Hematopoietic multipotent progenitor cell treated with erythropoietin and hydrocortisone succinate and interleukin-3 and kit ligand, for 17 days (in vitro differentiated cells): ENCODE measurements at places on chromosomes 7 and 10.

DNA sequence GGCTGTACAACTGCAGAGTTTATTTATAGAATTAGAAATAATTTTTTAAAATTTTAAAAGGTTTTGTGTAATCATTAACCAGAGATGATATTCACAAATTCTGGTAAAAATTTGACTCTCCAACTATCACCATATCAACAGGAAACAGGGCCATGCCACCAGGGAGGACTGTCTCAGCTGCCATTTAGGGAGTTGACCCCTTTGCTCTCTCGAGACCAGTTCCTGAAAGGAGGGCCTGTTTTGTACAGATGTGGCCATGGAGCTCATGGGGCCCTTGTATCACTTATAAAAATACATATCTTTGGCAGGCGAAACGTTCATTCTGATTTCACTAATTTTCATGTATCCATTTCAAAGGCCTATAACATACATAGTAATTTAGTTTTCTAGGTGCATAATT lies 20.3 kb downstream of the H2AZ2 start:
- no peak for DNase-seq

DNA sequence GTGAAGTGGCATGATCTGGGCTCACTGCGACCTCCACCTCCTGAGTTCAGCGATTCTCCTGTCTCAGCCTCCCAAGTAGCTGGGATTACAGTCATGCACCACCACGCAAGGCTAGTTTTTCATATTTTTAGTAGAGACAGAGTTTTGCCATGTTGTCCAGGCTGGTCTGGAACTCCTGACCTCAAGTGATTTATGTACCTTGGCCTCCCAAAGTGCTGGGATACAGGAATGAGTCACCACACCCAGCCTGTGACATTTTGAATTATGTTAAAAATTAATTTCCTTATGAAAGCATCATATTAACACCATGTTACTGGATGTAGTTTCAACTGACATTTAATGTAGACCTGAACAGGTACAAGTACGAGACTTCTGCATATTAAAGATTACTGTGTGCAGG lies 24.3 kb downstream of the ABCB4 start:
- no peak for DNase-seq

DNA sequence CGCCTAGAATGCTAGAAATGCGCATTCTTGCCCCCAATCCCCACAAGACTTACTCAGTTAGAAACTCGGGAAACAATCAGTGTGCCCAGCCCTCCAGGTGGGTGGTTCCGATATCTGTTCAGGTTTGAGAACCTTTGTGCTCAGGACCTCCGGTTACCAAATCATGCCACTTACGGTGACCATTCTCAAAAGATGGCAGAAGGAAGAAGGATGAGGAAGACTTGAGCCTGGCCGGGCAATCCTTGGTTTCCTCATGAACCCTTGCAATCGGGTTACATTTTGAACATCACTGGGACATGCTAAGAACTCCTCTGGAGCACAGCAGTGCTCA lies 52.1 kb downstream of the RBM17 start:
- DNase-seq: no peak

GRCh38 chr10:33247221-33247922 lies 87.1 kb downstream of the NRP1 start:
- DNase-seq: no peak

GRCh38 chr7:55224111-55224510 lies 141.0 kb upstream of the LANCL2 start:
- no peak for DNase-seq

DNA sequence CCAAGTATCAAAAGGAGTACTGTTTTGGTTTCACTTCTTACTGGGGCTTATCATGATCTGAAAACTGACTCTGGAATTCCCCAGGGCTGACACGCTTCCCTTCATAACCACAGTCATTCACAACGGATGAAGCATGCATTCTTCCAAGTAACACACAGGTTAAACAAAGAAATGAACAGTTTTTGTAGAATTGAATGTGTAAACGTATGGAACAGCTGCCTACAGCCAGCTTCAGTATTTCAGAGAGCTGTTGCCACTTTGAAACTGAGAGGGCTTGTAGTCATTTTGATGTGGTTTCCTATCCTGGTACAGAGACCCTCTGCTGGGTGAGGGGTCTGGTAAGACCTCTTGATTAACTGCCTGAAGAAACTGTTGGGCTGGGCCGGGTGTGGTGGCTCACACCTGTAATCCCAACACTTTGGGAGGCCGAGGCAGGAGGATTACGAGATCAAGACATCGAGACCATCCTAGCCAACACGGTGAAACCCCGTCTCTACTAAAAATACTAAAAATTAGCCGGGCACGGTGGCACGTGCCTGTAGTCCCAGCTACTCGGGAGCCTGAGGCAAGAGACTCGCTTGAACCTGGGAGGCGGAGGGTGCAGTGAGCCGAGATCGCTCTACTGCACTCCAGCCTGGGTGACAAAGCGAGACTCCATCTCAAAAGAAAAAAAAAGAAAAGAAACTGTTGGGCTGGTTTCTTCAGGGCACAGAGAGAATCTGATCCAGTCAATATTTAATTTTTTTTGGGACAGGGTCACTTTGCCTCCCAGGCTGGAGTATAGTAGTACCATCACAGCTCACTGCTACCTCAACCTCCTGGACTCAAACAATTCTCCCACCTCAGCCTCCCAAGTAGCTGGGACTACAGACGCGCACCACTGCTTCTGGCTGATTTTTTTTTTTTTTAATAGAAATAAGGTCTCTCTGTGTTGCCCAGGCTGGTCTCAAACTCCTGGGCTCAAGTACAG lies 4.7 kb downstream of the NFE2L3 start:
- peak; percentile 72 for DNase-seq

DNA sequence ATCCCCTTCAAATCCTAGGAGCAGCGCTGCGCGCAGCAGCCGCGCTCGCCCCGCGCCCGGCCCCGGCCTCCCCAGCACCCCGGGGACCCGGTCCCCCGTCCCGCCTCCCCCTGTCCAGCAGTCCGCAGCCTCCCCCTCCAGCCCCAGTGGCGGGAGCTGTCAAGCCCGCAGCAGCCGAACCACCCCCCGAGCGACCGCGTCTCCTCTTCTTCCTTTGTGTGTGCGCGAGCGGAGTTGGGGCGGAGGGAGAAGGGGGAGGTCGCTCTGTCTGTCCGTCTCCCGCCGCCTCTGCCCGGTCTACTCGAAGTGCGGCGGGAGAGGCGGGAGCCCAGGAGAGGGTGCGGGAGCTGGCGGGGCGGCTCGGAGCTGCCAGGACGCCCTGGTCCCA lies 375 bp upstream of the CHN2 start:
- no peak for DNase-seq

DNA sequence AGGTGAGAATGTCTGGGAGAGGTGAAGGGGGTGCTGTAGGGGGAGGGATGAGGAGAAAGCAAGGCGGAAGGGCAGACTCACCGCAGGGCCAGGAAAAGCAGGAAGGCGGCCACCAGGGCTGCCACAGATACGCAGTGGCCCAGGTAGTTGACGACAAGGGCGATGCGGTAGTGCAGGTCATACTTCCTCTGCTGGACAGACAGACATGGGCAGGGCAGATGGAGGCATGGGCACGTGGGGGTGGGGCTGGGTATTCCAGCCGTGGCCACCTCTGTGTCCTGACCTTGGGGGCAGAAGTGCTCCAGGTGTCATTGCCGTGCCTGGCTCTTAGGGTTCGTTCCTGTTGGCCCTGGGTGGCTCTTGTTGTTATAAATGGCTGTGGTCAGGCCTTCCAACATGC lies 16.8 kb downstream of the CRHR2 start:
- no peak for DNase-seq

GRCh38 chr7:154777908-154778307 lies 225.0 kb downstream of the PAXIP1 start:
- DNase-seq: no peak

DNA sequence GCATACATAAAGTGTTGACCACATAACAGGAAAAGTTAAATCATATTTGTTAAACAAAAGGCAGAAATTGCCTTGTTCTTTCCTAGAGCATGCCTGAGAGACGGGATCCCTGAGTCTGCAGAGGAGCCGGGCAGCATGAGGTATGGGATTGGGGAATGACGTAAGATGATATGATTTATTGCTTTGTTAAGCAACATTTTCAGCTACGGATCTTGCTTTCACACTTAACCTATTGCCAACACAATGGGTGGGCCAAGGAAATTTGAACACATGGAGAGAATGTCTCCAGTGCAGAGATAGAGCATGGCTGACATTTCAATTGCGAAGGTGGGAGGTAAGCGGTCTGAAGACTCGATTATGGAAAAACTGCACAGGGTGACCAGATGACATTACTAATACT lies 76.7 kb downstream of the EMX2 start:
- DNase-seq: no peak

DNA sequence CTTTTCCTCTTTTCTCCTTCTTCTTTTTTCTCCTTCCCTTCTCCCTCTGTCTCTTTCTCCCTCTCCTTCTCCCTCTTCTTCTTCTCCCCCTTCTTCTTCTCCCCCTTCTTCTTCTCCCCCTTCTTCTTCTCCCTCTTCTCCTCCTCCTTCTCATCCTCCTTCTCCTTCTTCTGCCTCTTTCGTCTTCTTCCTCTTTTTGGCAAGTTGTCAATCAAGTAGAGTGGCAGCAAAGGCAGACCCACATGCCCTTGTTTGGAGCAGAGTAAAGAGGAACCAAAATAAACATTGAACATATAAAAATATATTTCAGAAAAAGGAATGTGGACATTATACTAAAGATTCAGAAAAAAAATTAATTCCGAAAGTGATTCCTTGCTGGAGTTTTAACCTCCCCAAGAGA lies 59.6 kb upstream of the ZNF33B start:
- DNase-seq: no peak

- DNase-seq: no peak
Measured at GRCh38 chr7:121101621-121102020, 113.1 kb downstream of the CPED1 start.

DNA sequence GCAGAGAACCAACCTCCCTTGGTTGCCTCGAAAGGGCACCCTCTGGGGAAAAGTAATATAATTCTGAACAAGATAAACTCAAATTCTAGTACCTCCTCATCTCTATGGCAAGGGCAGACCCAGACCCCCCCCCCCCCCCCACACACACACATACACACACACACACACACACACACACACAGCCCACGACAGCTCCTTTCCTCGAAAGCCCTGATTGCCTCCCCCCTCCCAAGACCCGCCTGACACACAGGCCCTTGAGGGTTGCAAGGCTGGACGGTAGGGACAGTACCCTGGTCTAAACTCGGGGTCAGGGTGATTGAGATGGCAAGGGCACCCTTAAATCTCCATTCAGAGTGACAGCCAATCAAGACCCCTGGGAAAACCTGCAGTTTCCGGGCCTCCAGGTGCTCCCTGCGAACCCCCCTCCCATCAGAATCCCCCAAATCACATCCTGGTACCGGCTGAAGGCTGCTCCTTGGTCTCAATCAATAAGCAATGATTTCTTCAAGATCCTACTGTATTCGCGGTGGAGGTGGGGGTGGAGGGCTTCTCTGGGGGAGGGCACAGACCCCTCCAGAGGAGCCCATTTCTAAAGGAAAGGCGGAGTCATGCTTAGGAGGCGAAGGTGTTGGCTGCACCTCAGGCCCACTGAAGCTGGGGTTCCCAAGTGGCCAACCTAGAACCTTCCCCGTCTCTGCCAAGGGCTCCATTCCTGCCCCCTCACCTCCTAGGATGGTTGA lies 100.7 kb downstream of the HIP1 start:
- no peak for DNase-seq

GRCh38 chr10:68600041-68600778 lies 40.1 kb downstream of the TET1 start:
- DNase-seq: no peak

DNA sequence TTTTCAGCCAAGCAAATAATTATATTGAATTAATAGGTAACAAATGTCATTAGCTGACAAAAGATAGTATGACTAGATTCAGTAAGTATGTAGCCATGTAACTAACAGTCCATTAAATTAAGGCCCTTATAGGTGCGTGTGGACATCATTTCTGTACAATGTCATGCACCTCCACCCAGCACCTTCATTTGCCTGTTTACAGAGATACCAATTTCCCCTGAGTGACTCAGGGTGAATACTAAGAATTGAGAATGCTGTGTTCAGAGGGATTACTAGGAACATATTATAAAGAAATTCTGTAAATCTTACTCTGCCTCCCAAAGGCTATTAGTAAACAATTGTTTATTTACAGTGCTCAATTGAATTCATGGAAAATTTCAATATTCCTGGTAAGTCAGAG lies 48.1 kb upstream of the ZNF273 start:
- no peak for DNase-seq

GRCh38 chr10:3110782-3111620 lies 43.7 kb downstream of the PFKP start:
- no peak for DNase-seq
